Cortex of kidney (tissue), 1 donor: ENCODE measurements at places on chromosomes 6 and 20.

- no peak for DNase-seq
Observed at GRCh38 chr6:7866526-7866925, 44.1 kb downstream of the TXNDC5 start.

GRCh38 chr6:105476978-105477377 lies 74.1 kb upstream of the PREP start:
- no peak for DNase-seq

DNA sequence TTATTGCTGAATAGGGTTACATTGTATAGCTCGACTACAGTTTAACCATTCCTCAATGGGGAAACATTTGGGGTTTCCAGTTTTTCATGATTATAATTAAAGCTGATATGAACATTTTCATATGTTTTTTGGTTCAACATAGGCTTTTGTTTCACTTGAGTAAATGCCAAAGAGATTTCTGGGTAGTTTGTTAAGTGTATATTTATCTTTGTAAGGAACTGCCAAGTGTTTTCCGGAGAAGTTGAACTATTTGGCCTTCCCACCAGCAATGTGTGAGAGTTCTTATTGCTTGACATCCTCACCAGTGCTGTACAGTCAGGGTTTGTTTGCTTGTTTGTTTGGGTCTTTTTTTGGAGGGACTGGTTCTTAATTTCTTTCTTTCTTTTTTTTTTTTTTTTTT lies 83.7 kb upstream of the RALY start:
- no peak for DNase-seq

DNA sequence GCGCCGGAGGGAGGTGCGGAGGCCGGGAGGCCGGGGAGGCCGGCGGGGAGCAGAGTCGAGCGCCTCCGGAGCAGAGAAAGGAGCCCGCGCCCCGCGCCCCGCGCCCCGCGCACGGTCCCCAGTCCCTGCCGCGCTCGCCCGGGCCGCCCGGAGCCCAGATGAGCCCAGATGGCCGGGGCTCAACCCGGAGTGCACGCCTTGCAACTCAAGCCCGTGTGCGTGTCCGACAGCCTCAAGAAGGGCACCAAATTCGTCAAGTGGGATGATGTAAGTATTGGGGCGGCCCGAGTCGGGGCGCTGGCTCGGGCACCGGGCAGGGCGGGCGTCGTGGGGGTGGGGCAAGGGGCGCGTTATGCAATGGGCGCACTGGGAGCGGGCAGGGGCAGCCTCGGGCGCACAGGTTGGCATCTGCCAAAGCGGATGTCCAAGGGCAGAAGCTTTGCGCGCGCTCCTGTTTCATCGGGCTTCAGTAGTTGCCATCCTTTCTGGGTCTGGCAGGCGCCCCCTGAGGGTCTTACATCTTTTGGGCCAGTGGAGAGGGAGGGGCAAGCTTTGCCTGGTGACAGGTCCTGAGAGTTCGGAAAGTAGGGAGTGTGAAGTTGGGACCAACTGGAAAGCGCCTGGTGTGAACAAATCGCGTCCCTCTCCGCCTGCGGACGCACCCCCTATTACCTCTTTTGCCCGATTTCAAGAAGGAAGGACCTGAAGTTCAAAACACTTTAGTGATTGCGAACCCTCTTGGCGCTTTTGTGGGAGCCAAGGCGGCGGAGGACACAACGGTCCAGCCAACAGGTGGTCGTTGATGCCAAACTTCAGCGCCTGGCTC lies 631 bp downstream of the PLCB1 start:
- DNase-seq = no peak

DNA sequence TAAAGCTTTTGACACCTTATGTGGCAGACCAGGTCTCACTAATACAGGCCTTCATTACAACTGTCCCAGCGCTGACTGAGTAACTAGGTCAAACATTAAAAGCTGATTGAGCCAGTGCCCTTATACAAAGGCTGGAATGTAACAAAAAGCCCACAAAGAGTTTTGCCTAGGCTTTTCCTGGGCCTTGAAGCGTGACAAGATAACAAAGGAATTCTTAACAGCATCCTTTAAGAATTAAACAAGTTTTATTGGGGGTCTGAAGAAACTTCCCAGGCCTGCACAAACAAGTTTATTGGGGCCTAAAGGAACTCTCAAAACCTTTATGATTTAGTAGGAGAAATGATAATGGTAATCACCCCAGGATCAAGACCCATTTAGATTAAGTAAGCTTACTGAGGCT lies 267.6 kb upstream of the FAM83B start:
- DNase-seq = no peak

- no peak for DNase-seq
Observed at GRCh38 chr20:7113577-7114466, 346.3 kb downstream of the BMP2 start.

GRCh38 chr6:158906926-158907325 lies 87.8 kb upstream of the EZR start:
- no peak for DNase-seq

DNA sequence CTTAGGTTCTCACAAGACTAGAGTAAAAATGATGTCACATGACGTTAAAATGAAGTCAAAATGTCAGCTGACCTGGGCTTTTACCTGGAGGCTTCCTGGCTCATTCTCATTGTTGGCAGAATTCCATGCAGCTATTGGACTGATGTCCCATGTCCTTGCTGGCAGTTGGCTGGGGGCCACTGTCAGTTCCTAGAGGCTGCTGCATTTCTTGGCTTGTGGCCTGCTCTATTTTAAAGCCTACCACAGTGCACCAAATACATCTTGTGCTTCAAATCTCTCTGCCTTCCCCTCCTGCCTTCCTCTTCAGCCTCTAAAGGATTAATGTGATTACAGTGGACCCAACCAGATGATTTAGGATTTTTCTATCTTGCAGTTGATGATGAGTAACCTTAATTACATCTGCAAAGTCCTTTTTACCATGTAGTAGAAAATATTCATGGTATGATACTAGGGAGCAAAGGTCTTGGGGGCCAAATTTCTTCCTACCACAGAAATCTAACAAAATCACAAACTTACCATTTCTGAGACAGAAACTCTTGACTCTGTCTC lies 81.9 kb downstream of the FIG4 start:
- no peak for DNase-seq

- no peak for DNase-seq
Observed at GRCh38 chr6:27940766-27941165, 16.3 kb upstream of the OR2B6 start.

DNA sequence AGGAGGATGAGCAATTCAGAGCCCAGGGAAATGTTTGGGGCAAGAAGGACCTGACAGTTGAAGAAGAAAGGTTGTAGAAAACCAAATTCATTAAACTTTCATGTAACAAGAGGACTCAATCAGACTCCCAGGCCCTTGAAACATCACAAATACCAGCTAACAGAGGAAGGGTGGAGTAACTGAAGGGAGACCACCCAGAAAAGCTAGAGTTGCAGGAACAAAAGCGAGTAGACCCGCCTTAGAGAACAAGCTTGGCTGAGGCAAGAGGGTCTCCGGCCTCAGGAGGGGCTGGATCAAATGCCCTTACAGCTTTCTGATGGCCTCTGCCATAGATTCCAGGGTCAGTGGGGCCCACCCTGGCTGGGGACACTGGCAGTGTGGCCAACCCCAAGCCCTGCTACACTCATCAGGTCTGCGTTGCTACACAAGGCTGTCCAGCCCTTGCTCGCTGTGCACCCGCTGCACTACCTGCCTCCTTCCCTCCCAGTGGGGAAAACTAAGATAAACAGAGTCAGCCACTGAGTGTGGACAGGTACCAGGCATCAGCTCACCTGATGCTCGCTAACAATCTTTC lies 110.0 kb downstream of the SLC23A2 start:
- DNase-seq = no peak

DNA sequence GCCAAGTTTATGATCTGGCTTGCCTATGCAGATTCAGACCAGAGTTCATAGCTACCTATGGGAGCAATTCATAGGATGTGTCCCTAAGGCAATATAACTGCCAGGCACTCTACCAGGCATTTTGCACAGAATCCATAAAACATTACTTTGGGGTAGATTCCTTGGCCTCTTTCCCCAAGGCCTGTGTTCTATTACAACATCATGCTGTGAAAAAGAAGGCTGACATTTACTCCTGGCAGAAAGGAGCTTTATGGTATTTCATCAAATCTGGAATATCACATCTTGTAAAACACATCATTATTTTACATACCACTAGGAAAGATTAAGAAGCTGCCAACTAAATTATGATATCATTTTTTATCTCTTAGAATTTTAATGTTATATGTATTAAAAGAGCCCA lies 287.0 kb upstream of the MARCKS start:
- no peak for DNase-seq

DNA sequence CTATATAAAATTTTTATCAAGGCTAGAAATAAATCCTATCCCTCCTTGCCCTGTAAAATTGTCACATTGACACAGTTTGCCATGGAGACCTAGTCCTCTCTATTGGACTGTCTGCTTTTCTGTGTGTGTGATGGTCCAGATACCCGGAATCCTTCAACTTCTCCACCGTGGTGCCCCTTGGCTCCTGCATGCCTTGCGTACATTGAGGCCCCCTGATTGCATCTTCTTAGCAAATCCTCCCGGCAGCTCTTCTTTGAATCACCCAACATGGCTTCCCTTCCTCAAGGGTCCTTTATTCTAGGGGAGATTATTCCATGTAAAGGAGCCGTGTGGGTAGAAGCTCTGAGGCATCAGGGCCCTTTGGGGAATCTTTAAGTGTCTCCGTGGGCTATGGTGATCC lies 219.5 kb downstream of the CDC5L start:
- DNase-seq = no peak

DNA sequence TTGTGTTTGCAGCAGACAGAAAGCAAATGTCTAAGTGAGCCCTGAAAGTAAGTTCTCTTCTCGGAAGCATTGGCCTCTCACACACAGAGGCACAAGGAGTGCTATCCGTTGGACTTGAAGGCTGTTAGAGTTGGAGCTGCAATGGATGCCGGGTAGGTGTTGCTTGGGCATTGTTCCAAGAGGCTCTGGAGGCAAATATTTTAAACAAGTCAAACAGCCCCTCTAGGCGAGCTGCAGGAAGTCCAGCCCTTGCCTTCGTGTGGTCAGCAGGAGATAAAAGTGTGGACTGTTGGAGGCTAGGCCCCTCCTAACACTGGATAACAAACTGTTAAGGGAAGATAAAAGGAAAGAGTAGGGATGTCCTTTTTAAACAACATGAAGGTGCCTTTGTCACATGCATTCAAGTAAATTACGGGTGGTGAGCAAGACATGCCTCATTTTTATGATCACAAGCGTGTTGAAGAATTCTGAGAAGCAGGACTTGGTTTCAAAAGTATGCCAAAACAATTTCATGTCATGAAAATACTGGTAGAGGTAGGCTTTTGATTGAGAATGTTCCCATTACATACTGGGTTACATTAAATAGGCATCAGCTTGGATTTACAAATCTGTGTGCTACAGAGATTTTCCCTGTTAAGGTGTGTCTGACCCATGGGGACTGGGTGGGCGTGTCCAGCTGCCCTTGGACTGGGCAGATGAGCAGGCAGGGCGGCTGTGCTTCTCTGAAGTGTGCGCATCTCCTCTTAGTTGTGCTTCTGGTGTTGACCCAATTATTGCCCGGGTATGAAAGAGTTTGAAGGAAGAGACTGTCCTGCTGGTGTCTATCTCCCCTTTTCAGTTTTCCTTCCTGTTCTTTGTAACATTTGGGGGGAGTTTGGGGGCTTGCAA lies 57.5 kb downstream of the RREB1 start:
- DNase-seq = no peak

DNA sequence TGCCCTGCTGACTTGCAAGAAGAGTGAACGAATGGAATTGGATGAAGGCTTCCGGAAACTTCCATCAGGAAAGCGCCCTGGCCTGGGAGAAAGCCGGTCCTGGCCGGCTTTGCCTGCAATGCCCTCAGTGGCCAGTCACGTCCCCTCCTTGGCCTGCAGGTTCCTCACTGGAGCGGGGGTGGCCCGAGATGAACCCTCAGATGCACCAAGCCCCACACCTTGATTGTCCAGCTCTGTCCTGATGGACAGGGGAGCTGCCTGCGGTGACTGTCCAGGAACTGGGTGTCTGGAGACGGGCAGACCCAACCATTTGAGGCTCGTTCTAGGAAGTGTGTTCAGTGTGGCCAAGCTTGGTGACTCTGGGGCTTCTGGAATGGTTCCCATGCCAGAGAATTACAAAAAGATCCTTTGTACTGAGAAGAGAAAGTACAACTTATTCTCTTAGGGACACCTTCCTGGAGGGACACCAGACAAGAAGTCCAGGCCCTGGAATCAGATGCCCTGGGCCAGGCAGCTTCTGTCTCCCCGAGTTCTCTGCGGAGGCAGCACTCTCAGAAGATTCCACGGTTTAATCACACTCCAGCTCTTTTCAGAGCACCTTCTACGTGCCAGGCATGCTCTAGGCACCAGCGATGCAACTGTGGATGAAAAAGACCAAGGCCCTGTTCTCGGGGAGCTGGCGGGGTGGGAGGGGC lies 17.1 kb upstream of the SULF2 start:
- DNase-seq = no peak

DNA sequence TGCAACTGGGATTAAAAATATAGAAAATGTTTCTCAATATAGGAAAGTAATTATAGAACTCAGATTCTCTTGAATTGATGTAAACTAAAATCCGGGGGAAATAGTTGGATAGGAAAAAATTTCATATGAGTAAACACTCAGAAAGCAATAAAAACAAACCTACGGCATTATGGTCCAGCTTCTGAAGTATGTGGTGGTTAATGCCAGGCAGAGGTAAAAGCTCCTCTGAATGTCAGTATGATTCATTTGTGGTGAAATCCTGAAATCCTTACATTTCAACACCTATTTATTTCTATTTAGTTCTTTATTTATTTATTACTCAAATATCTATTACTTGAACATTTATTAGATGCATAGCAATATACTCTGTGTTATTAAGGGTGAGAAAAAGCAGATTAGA lies 145.1 kb downstream of the RIMS1 start:
- no peak for DNase-seq

- DNase-seq = no peak
Observed at GRCh38 chr6:91780270-91780669, 1193.4 kb upstream of the MAP3K7 start.

DNA sequence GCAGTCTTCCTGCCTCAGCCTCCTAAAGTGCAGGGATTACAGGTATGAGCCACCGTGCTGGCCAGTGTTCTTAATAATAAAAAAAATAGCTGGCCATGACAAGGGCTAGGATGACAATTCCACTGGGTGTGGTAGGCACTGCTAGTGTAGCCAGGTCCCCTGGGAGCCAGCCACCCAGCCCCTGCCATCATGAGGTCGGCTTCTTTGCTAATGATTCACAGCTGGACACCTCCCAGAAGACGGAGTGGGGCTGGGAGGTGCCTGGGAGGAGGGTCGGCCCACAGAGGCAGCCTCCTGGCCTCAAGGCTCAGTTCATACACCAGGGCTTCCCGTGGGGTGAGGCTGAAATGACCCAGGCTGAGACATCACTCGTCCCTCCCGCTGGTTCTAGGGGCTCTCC lies 230.4 kb downstream of the TAF4 start:
- no peak for DNase-seq
